ENCODE measurements at places on chromosomes 16 and 17. TPM values are rescaled to one million over a fixed set of nuclear protein-coding genes. Genes with fewer than 3 reads are reported as not detected.

BCO1 gene
- 3.7 TPM for total RNA-seq

PPP1R1B gene
- total RNA-seq = not detected

CCDC78 gene
- total RNA-seq = 10.3 TPM

KRTAP16-1 gene
- not detected for total RNA-seq

VTN gene
- total RNA-seq = not detected

SCPEP1 gene
- 117 TPM for total RNA-seq

HOXB4 gene
- total RNA-seq = 2.7 TPM

CES1 gene
- not detected for total RNA-seq

GRCh38 chr17:31422443-31422842 lies 31.0 kb downstream of the RAB11FIP4 start:
- no peak for DNase-seq

DNA sequence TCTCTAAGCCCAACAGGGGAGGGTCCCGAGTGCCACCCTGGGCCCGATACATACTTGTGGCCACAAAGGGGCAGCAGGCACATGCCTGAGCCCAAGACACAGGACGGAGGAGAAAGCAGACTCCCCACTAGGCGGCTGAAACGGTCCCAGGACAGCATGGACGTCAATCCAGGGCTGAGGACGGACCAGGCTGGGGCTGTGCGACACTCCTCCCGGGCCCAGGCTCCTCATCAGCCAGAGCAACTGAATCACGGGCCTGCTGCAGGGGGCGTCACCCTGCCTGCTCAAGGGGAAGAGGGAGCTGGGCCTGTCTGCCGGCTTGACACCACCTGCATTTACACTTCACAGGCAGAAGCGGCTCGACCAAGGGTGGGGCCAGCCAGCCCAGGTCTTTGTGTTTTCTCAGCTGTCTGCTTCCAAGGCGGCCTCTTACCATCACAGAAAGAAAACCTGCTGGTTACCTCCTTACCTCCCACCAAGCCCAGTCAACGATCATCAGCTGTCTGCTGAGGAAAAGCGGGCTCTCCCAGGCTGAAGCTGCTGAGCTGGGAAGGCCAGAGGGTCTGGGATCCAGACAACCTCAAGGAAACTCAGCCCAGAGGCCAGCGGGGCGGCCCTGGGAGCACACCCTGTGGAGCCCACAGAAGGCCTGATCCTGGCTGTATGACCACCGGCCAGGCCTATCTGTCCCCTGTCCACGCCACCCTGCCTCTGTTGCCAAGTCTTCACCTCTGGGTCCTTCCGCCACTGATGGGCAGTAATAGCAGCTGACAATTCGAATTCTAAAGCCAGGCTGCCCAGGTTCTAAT lies 26.4 kb downstream of the KIFC3 start:
- no peak for DNase-seq

DNA sequence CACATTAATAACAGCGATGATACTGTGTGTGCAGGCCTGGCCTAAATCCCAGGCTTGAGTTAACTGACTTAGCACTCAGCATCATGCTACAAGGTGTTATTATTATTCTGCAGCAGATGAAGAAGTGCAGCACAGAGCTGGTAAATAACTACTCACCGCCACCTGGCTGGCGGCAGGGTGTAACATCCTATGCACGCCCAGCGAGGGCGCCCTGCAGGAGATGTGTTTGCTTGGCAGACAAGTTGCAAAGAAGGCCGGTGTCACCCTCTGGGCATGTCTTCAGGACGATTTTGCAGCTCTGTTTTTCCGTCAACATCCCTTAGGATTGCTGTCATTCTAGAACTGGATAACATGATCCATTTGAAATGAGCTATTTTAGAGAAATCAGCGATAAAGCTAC lies 30.1 kb downstream of the DNAH9 start:
- no peak for DNase-seq

DNA sequence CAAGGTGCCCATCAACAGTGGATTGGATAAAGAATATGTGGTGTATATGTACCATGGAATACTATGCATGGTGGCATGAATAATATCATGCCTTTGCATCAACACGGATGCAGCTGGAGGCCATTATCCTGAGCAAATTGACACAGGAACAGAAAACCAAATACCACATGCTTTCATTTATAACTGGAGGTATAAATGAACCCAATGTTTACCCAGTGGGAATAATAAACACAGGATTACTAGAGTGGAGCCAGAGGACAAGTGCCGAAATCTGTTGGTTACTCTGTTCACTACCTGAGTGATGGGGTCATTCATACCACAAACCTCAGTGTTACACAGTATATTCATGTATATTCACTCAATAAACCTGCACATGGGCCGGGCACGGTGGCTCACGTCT lies 125.2 kb downstream of the CDH11 start:
- no peak for DNase-seq

GRCh38 chr17:61388561-61389356 lies 10.9 kb upstream of the TBX2 start:
- DNase-seq = no peak

DNA sequence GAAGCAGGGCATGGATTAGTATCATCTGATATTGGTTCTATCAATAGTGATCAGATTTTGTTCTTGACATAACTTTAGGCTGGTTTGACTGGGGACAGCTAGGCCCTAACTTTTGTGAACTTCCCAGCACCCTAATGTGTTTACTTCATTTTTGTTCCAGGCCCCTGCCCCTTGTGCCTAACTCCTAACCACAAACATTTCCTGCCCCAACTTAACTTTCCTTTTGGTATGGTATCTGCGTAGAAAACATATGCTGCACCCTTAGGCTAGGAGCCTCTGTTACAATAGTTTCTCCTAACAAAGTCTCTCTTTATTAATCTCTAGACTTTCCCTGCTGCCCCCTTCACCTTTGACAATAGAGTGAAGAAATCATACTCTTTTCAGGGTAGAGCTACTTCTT lies 2.5 kb downstream of the ADPRM start:
- no peak for DNase-seq

- DNase-seq = no peak
Observed at GRCh38 chr16:21608639-21609328, 9.4 kb downstream of the METTL9 start.

GRCh38 chr16:354291-354881 lies 1.9 kb upstream of the AXIN1 start:
- no peak for DNase-seq

DNA sequence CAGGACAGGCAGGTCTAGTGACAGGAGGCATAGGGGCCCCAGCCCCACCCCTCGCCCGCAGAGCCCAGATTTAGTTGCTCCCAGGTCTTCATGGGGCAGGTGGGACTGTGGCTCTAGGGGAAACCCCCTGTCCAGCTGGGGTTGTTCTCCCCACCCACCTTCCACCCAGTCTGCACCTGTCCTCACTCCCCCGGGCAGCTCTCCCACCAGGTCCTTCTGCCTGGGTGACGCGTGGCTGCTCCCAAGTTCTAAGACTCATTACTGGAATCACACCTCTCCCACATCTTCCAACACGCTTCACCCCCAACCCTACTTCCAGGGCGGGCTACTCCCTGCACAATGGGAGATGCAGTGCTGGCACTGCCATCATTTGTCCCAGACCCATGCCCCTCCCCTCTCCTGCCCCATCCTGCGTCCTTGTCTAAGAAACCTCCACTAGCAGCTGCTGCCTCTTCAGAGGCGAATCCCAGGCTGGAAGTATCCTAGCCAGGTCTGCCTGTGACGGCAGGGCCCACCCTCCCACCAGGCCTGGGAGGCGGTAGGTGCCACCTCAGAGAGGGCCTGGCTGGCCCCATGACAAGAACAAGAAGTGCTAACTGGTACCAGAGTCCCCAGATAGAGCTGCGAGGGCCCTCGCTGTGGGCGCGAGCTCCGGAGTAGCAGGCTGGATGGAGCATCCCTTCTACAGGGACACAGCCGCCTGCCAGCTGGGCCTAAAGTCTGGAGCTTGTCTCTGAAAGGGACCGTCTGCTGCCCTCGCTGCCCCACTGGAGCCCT lies 22.8 kb downstream of the GRIN2C start:
- DNase-seq = no peak

GRCh38 chr17:864315-864714 lies 82.2 kb downstream of the MRM3 start:
- DNase-seq = no peak

GRCh38 chr17:33261820-33262219 lies 31.3 kb downstream of the ASIC2 start:
- no peak for DNase-seq

- no peak for DNase-seq
Observed at GRCh38 chr16:24946155-24946554, 69.0 kb downstream of the ARHGAP17 start.

- no peak for DNase-seq
Observed at GRCh38 chr17:44314524-44314868, 6.1 kb downstream of the RUNDC3A start.

GRCh38 chr17:77647531-77647930 lies 311.0 kb upstream of the TNRC6C start:
- no peak for DNase-seq

DNA sequence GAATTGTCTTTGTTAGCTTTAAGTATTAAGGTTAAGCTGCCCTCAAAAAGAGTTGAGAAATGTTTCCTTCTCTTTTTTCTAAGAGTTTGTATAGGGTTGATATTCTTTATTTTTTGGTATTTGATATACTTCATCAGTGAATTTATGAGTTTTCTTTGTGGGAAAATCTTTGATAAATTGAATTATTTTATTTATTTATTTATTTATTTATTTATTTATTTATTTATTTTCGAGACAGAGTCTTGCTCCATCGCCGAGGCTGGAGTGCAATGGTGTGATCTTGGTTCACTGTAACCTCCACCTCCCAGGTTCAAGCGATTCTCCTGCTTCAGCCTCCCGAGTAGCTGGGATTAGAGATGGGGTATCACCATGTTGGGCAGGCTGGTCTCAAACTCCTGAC lies 19.9 kb downstream of the TEFM start:
- DNase-seq = no peak

DNA sequence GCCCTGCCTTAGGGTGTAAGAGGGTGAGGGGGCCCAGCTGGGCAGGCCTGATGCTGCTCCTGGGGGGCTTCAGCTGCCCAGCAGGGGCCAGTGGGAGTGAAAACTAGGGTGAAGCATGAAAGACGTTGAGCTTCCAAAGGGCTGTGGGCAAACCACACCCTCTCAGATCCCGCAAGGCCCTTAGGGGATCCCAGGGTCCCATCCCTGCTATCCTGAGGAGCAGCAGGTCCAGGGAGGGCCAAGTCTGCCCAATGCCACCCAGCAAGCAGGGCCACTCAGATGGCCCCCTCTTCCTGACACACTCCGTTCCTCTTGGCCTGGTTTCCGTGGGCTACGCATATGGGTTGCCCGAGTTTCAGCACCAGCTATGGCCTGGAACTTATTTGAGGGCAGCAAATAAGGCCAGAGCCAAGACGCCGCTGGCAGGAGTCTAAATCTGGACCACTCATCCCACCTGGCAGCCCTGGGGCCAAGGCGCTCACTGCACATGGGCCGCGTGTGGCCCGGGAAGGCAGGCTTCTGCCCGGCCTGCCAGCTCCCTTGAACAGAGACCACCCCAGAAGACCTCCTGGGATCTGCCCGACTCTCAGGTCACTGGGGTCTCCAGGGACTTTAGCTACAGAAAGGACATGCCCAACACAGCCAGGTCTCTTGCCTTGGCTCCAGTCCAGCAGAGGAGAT lies 4.2 kb downstream of the ATP2A3 start:
- no peak for DNase-seq

DNA sequence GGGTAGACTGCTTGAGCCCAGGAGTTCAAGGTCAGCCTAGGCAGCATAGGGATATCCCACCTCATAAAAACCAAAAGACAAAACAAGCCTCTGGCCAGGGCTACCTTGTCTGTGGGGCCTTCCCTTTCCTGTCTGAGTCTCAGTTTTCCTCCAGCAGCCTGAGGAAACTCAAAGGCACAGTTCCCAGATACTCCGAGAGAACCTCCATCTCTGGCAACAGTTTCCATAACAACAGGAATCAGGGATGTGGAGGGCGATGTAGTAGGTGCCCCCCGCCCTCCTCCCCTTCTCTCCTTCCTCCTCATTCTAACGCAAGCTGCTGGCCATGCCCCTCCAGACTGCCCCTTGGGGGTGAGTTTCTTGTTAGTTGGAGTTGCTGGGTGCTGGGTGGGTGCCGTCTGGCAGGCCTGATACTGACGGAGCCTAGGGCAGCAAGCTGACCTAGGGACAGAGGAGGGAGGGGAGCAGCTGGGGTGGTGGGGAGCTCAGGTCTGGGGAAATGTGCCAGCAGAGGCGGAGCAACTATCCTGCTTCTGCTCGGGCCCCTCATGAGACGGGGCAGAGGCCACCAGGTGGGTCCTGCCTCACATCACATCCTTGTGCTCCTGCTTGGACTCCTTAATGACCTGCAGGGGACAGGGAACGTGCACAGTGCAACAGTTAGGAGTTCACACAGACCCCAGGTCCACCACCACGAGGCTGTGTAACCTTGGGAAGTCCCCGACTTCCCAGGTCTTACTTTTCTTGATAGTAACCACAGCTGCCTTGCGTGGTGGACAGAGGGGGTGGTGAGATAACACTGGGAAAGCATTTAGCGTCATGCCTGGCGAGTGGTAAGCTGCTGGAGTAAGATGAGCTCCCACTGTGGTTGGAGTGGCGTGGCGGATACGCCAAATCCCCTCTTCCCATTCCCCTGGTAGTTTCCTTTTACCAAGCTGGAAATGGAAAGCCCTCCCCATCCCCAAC lies 7.8 kb upstream of the EFTUD2 start:
- DNase-seq = no peak

- DNase-seq = no peak
Observed at GRCh38 chr17:35683591-35683990, 47.8 kb upstream of the RASL10B start.
